Activated CD4-positive, alpha-beta T cell treated with anti-CD3 and anti-CD28 coated beads, Interleukin-2, amount 50 U/mL, for 48 hours (primary cell): ENCODE measurements at places on chromosomes 5 and 9.

GRCh38 chr9:129006328-129007034 lies 21.6 kb downstream of the SH3GLB2 start:
- peak; percentile 63 for DNase-seq

DNA sequence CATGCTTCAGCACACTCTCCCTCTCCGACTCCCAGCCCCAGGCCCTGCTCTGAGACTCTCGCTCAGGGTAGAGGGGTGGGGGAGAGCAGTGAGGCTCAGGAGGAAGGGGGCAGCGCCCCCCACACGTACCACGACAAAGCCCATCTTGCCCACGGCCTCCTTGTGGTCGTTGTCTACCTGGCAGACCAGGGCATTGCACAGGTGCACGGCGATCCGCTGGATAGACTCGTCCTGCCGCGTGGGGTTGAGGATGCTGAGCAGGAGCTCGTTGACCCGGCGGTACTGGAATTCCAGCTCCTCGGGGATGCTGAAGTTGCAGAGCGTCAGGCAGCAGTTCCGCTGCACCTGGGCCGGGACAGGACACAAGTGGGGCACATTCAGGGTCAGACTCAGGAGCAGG lies 18.5 kb upstream of the ZDHHC12 start:
- DNase-seq, result no peak

- DNase-seq, result no peak
Measured at GRCh38 chr5:144465441-144465840, 294.8 kb downstream of the KCTD16 start.

DNA sequence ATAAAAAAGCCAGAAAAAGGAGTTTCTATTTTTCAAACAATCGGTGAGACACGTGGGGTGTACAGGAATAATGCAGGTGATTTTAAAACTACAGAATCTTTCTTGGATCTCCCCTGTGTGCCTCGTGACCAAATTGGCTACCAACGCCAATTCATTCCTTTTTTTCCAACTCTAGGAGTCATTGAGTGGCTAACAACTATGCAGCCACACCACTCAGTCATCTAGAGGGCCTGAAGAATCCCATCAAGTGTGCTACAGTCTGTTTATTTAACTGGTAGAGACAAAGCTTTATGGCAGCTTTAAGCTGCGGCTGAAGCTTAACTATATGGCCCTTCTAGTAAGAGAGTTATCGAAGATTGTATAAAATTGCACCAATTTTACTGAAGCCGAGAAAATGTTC lies 113.1 kb upstream of the NIPBL start:
- no peak for DNase-seq

- no peak for DNase-seq
Measured at GRCh38 chr9:100150214-100150613, 51.2 kb downstream of the INVS start.

- DNase-seq, result no peak
Measured at GRCh38 chr5:169229342-169229892, 71.5 kb downstream of the SLIT3 start.

GRCh38 chr9:9924376-9924775 lies 688.4 kb downstream of the PTPRD start:
- DNase-seq, result no peak

DNA sequence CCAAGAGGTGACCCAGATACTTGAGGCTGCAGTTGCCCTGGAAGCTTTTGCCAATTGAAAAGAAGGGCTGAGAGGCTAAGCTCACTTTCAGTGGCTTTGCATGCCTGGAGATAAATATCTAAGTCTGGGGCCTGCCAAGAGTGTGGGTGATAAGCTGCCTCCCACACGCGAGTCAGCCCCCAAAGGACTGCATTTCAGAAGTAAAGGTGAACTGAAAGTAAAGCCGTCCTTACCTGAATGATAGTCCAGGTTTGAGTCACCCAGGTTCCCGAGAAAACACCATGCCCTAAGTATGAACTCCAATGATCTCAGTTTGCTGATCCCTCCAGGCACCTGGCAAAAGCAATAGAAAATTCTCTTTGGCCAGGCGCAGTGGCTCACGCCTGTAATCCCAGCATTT lies 22.5 kb upstream of the N4BP3 start:
- DNase-seq, result no peak

DNA sequence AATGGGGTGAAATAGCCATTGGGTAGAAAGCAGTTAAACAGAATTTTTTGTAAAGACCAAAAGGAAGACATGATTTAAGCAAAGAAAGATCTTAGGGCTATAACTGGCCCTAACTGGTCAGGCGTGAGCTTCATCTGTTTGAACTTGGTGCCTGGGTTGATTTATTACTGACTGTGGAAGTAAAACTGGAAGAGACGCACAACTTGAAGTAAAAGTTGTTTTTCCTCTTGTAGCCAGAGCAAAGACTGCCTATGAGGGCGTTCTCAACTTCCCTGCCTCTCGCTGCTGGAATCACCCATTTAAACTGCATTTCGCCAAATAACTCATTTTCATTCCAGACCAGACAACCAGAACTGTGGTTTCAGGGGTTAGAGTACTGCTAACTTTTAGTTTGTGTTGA lies 1.5 kb downstream of the THBS4 start:
- DNase-seq, result no peak

DNA sequence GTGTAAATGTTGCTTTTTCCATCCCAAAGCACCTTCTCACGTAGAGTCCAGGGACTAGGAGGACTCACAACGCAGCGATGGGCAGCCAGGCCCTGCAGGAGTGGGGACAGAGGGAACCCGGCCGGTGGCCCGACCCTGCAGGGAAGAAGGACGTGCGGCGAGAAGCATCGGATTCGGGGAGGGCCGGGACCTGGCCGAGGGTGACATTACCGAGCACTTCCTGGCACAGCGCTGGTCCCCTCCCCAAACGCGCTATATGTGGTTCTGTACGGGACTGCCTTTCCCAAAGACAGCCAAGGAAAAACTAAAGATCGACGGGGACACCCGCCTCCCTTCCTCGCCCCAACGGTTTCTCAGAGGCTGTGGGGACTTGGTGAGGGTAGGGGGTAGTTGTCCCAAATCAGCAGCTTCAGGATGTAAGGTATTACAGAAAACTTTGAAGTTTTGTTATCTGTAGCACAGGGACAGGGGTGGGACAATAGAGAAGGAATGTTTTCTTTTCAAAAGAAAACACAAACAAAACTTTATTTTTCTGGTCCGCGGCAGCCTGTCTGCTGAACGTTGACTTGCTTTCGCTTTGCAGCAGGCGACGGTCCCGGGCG lies 887 bp upstream of the MAP3K1 start:
- DNase-seq, result peak; percentile 52

DNA sequence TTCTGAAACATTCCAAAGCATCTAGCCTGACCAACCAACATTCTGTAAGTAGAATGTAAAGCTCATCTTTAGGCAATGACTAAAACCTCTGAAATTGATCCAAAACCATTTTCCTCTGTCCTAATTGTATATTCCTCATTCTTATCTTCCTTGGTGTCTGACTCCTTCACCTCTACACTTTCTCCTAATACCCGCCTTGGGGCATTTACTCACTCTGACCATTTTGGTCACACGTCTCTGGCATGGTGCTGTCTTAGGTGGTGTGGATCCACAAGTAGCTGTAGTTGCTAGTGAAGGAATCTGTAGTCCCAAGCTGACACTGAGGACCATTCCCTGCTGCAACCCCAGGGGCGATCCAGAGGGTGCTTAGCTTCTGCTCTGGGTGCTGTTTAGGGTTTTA lies 40.8 kb upstream of the LMNB1 start:
- no peak for DNase-seq

GRCh38 chr5:64576250-64576649 lies 70.4 kb downstream of the RGS7BP start:
- DNase-seq, result no peak

DNA sequence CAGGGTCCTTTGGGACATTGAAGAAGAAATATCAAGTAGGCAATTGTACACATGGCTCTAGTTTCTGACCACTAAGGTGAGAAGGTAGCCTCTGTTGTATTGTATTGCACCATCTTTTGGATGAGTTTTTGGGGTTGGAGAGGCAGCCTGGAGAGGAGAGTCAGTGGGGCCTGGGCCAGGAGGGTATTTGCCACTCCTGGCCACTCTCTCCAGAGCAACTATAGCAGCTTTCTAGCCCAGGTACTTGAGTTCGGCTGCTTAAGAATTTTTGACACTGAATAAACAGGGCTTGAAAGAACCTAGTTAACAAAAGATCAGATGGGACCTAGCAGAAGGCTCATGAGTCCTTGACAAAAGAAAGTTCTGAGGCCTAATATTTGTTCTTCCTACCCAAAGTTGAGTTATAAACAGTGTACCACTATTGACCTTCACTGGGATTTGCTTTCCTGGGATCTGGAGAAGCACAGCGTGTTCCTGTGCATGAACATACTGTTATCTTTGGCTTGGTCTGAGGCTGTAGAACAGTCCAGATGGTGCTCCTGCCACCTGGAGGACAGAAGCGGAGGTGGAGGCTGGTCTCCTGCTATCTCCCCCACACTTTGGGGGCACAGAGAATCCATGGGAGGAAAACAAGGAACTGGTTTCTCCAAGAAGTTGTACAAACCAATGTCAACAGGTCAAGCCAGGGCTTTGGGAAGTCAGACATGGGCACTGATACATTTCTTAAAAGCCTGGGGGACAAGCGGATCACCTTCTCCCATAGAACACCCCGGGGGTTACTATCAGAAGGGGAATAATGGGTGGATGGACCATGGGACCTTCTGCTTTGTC lies 110.4 kb upstream of the LIFR start:
- no peak for DNase-seq

GRCh38 chr5:168756453-168757391 lies 177.6 kb upstream of the PANK3 start:
- DNase-seq, result no peak
